ENCODE measurements at places on chromosomes 6 and 20. TPM values are rescaled to one million over a fixed set of nuclear protein-coding genes. Genes with fewer than 3 reads are reported as not detected.

DNA sequence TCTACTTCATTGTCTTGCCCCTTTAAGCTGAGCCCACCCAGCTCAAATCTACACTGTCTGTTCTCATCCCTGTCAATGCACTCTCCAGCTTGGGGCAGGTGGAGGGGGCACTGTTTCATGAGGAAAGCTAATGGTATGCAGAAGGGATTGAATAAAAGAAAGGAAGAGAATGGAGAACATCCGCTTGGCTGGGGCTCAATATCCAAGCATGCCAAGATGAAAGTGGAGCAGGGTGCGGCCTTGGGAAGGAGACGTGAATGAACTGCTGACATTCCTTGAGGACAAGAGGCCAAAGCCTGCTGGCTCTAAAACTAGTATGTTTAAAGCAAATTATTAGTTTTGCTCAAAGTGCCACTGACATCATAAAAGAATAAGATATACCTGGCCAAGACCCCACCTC is 24.2 kb downstream of the AKAP12 start:
- no peak for DNase-seq

Gene SNAI1
- total RNA-seq: 3.2 TPM

Gene ERGIC3
- 319 TPM for total RNA-seq

Gene TNNC2
- 0.81 TPM for total RNA-seq
